ENCODE measurements at places on chromosomes 2 and 18. TPM values are rescaled to one million over a fixed set of nuclear protein-coding genes. Genes with fewer than 3 reads are reported as not detected.

- no peak for DNase-seq
These were observed 78.7 kb downstream of the NCAPH start for GRCh38 chr2:96414161-96414710.

DNA sequence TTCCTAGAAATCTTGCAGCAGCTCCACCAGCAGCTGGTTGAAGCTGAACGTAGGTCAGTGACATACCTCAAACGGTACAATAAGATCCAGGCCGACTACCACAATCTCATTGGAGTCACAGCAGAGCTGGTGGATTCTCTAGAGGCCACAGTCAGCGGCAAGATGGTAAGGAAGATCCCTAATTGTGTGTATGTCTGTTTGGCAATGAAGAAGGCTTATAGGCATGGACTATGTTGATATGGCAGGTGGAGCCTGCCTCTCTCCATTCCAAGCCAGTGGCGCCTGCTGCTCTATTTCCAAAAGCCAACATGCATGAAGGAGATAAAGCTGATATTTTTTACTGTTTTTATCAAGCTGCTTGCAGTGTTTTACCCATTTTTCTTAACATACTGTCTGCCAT, 36.8 kb downstream of the ARMC9 start:
- DNase-seq, result no peak

DNA sequence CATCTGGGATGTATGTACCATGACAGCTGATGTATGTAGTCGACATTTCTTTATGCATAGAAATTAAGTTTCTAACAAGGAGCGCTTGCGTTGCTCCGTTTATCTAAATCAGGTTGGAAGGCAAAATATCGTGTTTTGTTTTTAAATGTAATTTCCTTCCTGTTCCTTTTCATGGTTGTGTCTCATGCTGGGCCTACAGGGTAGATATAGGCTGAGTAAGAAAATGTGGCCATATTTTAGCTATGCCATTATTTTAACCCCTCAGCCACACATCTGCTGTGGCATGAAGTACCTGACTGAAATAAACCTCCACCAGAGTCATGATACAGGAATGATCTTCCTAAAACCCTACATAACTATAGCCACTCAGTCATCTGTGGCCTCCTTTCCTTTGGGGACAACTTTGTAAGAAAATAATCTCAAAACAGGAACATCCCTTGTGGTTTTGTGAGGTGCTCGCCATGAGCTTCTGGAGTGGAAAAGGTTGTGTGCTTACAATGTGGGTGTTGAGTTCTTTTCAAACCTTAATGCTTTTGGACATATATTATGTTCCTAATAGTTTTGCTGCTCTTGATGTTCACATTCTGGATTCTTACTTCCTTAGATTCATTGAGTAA, 214.3 kb downstream of the FAM210A start:
- DNase-seq, result no peak

GRCh38 chr2:12702168-12703121, 14.3 kb upstream of the TRIB2 start:
- no peak for DNase-seq

DNA sequence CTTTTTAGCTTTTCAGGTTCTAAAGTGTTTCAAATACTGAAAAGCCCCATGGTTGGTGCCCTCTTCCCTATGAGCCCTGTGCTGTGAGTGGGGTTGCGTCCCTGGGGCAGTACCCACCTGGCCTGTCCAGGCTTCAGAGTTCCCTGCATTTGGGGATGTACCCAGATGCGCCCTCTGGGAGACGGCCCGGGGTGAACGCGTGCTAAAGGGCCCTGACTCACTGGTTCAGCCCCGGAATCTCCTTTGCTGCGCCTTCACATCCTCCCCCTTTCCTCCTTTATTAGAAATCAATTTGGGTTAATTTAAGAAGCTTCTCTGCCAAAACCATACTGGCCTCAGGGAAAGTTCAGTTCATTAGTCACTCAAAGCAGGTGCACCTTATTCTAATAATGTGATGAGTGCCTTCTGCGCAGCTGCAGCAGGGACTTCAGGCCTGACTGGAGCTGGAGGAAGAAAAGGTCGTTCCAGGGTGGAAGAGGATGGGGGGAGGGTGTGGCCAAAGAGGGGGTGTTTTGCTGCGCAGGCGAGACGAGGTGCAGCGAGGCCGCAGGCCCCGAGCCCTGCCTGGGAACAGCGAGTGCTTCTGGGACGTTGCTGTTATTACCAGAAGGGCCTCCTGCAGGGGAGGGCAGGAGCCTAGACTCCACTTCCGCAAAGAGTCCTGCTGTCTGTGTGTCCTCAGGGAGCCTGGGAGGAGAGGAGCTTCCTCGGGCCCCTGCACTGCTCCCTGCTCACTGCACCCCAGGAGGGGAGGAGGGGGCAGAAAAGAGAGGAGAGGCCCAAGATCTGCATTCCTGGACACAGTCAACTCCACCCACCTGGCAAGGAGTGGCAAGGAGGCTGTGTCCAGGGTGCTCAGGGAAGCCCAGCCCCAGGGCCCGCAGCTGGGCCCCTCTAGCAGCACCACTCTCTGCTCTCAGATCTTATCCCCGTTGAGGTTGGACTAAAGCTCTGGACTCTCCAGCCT, 223.2 kb upstream of the PXDN start:
- DNase-seq, result no peak

DNA sequence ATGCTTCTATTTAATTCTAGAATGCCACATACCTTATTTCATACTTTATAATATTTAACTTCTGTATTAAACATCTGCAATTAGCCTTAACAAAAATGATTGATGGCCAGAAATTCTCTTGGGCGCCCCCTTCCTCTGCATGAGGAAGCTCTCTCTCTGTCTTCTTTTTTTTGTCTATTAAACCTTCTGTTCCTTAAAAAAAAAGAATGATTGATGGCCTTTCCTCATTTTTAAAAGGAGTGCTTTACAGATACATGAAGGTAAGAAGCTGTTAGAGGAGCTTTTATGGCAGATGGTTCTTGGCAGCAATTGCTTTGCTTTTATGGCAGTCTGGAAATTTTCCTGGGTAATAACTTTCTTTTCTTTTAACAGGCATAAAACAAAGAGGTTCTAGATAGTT, 526.9 kb downstream of the SLC4A3 start:
- DNase-seq, result no peak

DNA sequence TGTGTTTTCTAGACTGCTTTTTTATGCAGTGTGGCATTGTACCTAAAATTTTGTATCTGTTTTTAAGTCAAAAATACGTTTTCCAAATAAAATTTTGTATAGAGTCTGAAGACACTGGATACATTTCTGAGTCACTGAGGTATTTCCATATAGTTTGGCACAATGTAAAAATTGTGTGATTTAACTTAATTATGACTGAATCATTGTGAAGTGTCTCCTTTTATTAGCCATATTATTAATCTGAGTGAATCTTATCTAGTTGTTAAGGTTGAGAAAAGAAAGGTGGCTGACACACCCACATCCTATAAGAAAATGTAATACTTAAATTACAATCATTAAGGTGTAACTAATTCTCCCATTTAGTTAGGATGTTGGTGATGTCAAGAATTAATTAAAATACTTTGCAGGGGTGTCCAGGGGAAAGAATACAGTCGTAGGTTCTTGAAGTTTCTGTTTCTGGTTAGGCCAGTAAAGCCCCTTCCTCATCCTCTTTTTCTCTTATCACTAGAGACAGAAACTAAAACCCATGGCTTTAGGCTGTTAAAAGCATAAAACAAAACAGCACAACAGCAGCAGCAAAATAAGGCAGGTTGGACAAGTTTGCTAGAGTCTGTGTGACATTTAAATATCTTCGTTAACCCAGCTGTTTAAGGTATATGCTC, 71.6 kb downstream of the UBE2E3 start:
- no peak for DNase-seq

DNA sequence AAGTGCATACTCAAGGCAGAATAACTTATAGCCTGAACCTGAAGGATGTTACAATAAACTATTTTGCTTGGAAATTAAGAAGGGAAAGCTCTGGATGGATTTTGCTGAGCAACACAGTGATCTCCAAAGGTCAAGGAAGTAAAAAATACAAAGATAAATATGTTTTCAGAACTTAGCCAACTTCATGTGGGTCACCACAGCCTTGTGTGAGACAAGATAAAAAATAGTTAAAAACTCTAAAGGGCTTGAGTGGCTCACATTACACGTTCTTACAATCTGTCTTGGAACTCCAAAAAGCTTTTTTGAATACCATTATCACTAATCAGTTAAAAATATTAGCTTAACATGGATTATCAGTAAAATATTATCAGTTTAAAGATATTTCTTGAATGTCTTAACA, 28.9 kb upstream of the MTX2 start:
- DNase-seq, result no peak

- peak; percentile 80 for DNase-seq
These were observed 28.0 kb upstream of the SCYGR1 start for GRCh38 chr2:227415538-227416424.

GRCh38 chr2:220662431-220662830, 909.7 kb downstream of the EPHA4 start:
- no peak for DNase-seq

DNA sequence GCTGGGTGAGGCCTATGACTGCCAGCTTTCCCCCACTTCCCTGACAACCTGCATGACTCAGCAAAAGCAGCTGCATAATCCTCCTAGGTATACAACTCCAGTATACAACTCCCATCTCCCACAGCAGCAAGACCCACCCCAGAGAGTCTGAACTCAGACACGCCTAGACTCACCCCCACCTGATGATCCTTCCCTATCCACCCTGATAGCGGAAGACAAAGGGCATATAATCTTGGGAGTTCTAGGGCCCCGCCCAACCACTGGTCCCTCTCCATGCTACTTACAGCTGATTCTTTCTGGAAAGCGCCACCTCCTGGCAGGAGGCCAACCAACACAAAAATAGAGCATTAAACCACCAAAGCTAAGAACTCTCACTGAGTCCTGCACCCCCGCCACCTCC, 296.5 kb downstream of the DCC start:
- DNase-seq, result no peak

GRCh38 chr2:151523850-151524249, 114.1 kb downstream of the RIF1 start:
- no peak for DNase-seq

DNA sequence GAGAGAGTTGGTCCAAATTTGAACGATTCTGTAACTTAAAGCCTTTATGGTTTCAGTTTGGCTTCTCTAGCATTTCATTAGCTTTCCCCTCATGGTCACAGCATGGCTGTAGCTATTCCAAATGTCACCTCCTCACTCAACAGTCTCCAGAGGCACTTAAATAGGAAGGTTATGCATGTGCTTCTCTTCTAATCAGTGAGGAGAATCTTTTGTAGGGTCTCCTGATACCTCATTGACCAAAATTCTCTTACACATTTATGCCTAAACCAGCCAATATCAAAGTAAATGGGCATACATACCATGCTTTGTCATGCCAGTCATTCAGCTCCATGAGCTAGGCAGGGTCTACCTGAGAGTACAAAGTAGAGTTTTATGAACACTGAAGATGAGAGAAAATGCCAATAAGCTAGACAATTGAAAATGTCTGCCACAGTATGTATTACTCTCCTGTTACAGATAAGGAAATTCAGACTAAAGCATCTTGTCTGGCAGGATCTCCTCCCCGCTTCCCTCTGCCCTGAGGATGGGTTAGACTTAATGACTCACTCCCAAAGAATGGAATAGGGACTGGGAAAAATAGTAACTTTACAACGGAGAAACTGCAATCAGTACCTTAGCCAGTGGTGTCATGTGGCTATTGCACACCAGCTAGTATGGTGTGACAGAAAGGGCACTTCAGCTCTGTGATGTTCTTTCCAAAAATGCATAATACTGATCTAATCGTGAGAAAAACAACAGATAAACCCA, 15.4 kb downstream of the DSG2 start:
- no peak for DNase-seq

DNA sequence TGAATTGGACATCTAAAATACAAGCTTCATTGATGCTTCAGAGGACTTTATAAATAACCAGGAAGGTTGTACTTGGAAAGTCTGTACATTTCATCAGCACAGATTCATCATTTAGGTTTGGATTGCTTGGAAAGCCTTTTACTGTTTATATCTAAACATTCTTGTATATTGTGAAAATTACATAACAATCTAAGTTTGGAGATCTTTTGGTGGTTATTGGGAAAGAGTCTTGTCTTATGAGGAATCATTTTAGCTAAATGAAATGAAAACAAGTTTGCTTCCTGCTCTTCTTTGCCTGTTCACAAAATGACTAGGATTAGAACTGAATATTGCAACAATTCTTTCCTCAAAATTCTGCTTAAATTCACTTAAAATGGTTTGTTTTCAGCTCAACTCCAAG, 79.3 kb downstream of the ABI2 start:
- no peak for DNase-seq

GRCh38 chr2:74391209-74391579, 11.1 kb upstream of the DCTN1 start:
- DNase-seq, result no peak

- peak; percentile 70 for DNase-seq
These were observed 41.0 kb downstream of the UNC50 start for GRCh38 chr2:98649135-98649991.

DNA sequence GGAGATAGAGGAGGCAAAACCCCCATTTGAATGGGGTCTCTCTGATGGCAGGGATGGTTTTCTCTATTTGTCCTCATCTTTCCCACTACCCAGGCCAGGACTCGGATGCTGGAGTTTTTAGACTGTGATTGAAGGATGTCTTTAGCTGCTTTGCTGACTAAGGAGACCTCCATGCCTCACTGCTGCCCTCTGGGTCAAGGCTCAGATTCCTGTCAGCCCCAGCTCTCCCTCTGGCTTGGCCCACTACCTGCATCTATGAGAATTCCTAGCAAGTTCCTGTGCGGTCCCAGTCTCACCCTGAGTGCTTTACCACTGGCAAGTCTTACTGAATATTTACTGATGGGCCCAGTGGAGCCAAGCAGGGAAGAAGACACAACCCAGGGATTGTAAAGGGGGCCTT, 184.0 kb downstream of the CELF4 start:
- no peak for DNase-seq

DNA sequence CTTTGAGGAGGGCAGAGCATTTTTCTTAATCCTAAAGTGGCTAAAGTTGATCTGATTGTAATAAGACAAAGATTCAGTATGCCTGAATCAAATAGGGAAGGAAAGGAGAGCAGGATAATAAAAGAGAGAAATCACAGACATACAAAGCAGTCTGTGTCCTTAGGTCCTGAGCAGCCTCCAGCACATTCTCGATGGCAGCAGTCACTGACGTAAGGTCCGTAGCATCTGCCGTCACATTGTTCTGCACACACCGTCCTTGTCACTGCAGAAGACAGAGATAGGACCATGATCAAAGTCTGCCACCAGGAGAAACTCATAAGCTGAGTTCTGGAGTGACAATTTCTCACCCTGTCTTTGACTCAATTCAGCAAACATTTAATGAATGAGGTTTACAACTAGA, 813.7 kb downstream of the ERBB4 start:
- DNase-seq, result no peak

- DNase-seq, result no peak
These were observed 14.6 kb upstream of the CREG2 start for GRCh38 chr2:101401906-101402305.

DNA sequence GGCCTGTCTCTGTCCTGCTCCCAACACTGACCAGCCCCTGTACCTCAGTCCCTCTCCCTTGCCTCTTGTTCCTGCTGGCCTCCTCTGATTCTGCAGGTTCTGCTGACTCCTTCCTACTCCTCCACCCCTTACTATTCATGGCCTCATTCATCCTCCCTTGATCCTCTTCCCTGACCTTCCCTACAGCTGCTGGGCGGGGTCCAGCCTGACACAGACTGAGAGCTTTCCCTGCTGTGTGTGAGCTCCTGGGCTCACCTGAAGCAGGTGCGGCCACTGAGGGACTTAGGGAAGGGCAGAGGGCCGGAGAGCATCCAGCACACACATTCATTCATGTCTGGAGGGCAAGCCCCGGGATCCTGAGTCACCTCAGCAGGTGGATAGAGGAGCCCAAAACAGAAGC, 185.6 kb downstream of the CTIF start:
- no peak for DNase-seq

Gene SLC5A7
- polyA plus RNA-seq, result not detected

Gene INHBB
- not detected for polyA plus RNA-seq

Gene RNF125
- polyA plus RNA-seq, result 29.2 TPM

Gene FBXO36
- 0.72 TPM for polyA plus RNA-seq
